Kidney epithelial cell (primary cell): ENCODE measurements at places on chromosomes 2 and 18.

DNA sequence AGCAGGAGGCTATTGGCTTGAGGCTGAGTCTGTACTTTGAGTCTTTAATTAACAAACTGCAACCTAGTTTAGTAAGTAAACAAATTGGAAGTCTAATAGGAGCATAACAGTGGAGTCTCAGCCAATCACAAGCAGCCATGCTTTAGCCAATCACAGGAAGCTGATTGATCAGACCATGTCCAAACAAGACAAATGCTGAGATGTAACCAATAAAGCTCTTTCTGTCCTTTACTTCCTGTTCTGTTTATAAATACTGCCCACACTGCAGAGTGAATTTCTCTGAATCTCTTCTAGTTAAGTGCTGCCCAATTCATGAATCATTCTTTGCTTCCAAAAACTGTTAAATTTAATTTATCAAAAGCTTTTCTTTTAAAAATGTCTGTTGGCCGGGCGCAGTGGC lies 146.6 kb upstream of the DLX2 start:
- no peak for DNase-seq

DNA sequence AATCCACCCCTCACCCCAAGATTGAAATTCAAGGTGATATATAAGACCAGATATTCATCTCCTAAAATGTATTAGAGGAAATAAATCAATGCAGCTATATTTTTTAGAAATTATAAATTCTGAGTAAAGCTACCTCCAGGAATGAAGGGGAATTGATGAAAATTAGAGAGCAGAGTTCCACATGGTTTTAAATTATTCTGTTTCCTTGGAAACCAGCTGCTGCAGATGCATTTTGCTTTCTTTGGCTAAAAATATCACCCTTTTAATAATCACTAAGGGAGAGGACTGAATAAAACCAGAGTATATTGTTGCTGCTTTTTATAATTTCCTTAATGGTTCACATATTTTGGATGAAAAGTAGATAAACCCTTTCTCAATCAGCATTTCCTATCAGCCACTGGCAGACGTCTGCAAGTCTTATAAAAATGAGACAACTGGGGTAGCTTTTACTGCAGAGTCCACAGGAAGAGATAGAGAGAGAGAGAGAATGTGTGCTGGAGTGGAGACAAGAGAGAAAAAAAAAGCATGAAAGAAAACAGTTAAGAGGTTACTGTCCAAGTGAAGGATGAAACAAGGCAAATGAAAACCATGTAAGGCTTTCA lies 2.0 kb downstream of the CSRNP3 start:
- DNase-seq, result no peak

GRCh38 chr18:48832938-48833700 lies 117.6 kb downstream of the SMAD7 start:
- peak; percentile 81 for DNase-seq

DNA sequence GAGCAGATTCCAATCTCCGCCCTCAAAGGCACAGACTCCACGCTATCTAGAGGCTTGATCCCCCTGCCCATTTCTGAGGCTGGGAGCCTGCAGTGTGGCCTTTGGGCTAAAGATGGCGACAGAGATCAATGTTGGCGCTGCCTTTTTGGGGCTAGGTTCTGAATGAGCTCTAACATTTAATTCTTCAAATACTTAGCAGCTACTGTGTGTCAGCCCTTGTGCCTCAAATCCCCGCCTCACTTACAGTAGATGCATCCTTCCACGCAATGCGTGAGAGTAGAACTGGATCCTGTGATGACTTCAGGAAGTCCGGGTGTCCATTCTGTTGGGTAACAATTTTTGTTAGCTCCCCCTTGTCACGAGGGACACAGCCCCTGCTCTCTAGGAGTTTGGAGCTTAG lies 12.4 kb downstream of the IL1F10 start:
- no peak for DNase-seq

- DNase-seq, result no peak
These were observed 42.9 kb upstream of the CABYR start for GRCh38 chr18:24095976-24096375.

GRCh38 chr2:192267484-192267883 lies 72.8 kb upstream of the TMEFF2 start:
- no peak for DNase-seq
